Subcutaneous preadipocyte (primary cell): ENCODE measurements at places on chromosomes 2 and 18. TPM values are rescaled to one million over a fixed set of nuclear protein-coding genes. Genes with fewer than 3 reads are reported as not detected.

Gene RFX8
- 38.2 and 46.7 TPM in 2 replicates for total RNA-seq

Gene CHRNG
- not detected in 2 replicates for total RNA-seq

Gene MATN3
- 0.39 and 0.73 TPM in 2 replicates for total RNA-seq

Gene ASB18
- total RNA-seq, result not detected in 2 replicates

Gene ZSCAN30
- 15.4 and 21.5 TPM in 2 replicates for total RNA-seq

Gene TM4SF20
- total RNA-seq, result under 0.01 TPM in 1 of 2 replicates, not detected in the other

Gene XRCC5
- 223 and 305 TPM in 2 replicates for total RNA-seq

Gene NRP2
- total RNA-seq, result 2.5 and 3.7 TPM in 2 replicates

Gene AQP12B
- not detected in 2 replicates for total RNA-seq

Gene GYPC
- 68.0 and 88.9 TPM in 2 replicates for total RNA-seq

Gene TUBA4B
- not detected in 2 replicates for total RNA-seq

Gene HTR2B
- total RNA-seq, result 0.59 and 2.6 TPM in 2 replicates

Gene PSTPIP2
- total RNA-seq, result 3.3 and 3.5 TPM in 2 replicates

Gene MOGAT1
- not detected in 2 replicates for total RNA-seq

Gene SOX11
- not detected in 2 replicates for total RNA-seq

Gene SNED1
- 154 and 391 TPM in 2 replicates for total RNA-seq

Gene STRN
- total RNA-seq, result 16.9 and 21.5 TPM in 2 replicates

Gene CHN1
- 25.4 and 28.3 TPM in 2 replicates for total RNA-seq

Gene STON1
- 3.3 and 7.4 TPM in 2 replicates for total RNA-seq

Gene DSG1
- total RNA-seq, result not detected in 2 replicates

Gene SLC9A4
- total RNA-seq, result not detected in 2 replicates

Gene CDH20
- under 0.01 and 0.20 TPM in 2 replicates for total RNA-seq

Gene ARHGAP15
- total RNA-seq, result not detected in 2 replicates

Gene RUFY4
- total RNA-seq, result not detected in 2 replicates

Gene MEP1B
- not detected in 2 replicates for total RNA-seq

Gene TXNDC2
- total RNA-seq, result under 0.01 TPM in 1 of 2 replicates, not detected in the other

Gene CXCR1
- total RNA-seq, result not detected in 2 replicates

Gene PPP1R7
- 46.3 and 70.8 TPM in 2 replicates for total RNA-seq

Gene RPRM
- not detected in 2 replicates for total RNA-seq

Gene GKN1
- total RNA-seq, result not detected in 2 replicates

Gene RAD51AP2
- not detected in 2 replicates for total RNA-seq

Gene SCN9A
- total RNA-seq, result 0.37 and 0.78 TPM in 2 replicates

Gene NT5C1B
- total RNA-seq, result not detected in 2 replicates

Gene ALPP
- total RNA-seq, result not detected in 2 replicates

Gene RAB10
- total RNA-seq, result 109 and 111 TPM in 2 replicates

Gene ZBTB7C
- total RNA-seq, result under 0.01 TPM in 2 replicates

Gene CD8A
- total RNA-seq, result under 0.01 TPM in 1 of 2 replicates, not detected in the other

Gene POTEJ
- total RNA-seq, result not detected in 2 replicates

Gene HOXD4
- 1.1 and 2.0 TPM in 2 replicates for total RNA-seq

Gene SERPINB13
- not detected in 2 replicates for total RNA-seq

Gene TPO
- not detected in 2 replicates for total RNA-seq

Gene LYG2
- total RNA-seq, result not detected in 2 replicates

Gene RNF181
- total RNA-seq, result 105 and 194 TPM in 2 replicates

Gene SKOR2
- not detected in 2 replicates for total RNA-seq

Gene SIX3
- under 0.01 and 0.39 TPM in 2 replicates for total RNA-seq

Gene ARHGAP25
- total RNA-seq, result under 0.01 TPM in 1 of 2 replicates, not detected in the other

Gene ADCY3
- 42.3 and 48.9 TPM in 2 replicates for total RNA-seq

Gene STPG4
- under 0.01 and 0.20 TPM in 2 replicates for total RNA-seq

Gene GRHL1
- 1.1 and 1.6 TPM in 2 replicates for total RNA-seq

Gene SCLY
- 15.1 and 27.8 TPM in 2 replicates for total RNA-seq

Gene HOXD9
- 0.37 and 0.78 TPM in 2 replicates for total RNA-seq

Gene RPL37A
- total RNA-seq, result 1,187 and 1,531 TPM in 2 replicates

Gene MYL12B
- total RNA-seq, result 184 and 200 TPM in 2 replicates
